ENCODE measurements at places on chromosomes 1 and 21.
A peak's percentile ranks its signal among the peaks of the same experiment; 100 is the strongest.

GRCh38 chr1:30420519-30421050, 302.8 kb downstream of the MATN1 start:
- H3K4me3 ChIP-seq = no peak overlapping the region
- no peak overlapping the region for H3K27ac ChIP-seq

DNA sequence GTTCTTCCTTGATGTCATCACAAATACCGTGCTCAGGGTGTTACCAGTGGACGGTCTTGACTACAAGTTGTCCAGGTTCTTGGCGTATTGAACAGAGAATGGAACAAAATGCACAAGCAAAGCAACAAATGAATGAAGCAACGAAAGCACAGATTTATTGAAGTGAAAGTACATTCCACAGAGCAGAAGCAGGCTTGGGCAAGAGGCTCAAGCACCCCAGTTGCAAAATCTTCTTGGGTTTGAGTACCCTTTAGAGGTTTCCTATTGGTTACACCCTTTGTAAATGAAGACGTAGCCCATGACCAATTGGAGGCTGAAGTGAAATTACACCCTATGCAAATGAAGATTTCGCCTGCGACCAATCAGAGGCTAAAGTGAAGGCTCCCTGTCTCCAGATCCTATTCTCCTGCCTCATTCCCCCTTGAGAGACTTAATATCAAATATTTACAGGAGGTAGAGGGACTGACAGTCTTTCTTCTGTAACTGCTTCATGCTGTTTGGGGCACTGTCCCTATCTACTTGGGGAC, 38.3 kb downstream of the YY1AP1 start:
- H3K27ac ChIP-seq = no peak overlapping the region
- no peaks in the 10 kb centered on the region for H3K36me3 ChIP-seq
- H3K27me3 ChIP-seq = no peaks in the 10 kb centered on the region

DNA sequence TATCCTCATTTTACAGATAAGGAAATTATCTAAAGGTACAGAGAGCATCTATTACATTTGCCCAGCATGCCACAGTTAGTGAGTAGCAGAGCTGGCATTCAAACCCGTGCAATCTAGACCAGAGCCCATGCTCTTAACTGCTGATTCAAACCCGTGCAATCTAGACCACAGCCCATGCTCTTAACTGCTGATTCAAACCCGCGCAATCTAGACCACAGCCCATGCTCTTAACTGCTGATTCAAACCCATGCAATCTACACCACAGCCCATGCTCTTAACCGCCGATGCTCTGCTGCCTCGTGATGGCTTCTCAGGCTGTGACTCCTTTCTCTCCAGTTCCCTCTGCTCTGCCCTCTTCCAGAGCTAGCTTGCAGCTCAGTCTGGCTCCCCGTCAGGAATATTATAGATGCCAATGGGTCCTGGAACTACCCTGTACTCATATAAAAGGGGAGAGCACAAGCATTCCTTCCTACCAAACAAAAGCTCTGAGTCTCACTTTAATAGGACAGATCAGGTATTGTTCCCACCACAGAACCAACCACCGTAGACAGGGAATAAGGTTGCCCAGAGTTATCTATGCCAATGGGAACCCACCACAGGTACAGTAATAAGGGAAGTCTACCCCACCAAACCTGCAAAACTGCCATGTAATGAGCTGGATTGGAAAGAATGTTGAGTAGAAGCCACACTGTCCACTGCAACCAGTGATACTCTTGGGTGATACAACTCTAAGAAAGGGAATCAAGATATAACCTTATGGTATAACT, 78.4 kb downstream of the SMYD3 start:
- peaks cover 9% of the 10 kb centered on the region for H3K36me3 ChIP-seq
- peaks cover 10% of the 10 kb centered on the region for H3K4me1 ChIP-seq
- no peaks in the 10 kb centered on the region for H3K27me3 ChIP-seq
- H3K4me3 ChIP-seq = no peak overlapping the region

DNA sequence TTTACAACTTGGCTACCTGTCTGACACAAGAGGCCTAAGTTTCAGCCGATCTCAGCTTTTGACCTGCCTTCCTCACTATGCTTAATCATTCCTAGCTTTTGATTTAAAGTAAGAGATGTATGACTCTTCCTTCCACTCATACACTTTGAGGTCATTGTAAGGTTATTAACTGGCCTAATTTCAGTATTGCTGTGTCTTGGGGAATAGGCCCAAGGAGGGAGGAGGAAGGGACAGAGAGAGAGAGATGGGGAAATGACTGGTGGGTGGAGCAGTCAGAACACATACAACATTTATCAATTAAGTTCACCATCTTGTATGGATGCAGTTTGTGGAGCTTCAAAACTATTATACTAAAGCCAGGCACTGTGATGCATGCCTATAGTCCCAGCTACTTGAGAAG, 28.3 kb upstream of the FAM20B start:
- H3K4me1 ChIP-seq = peaks cover under 1% of the 10 kb centered on the region
- H3K27me3 ChIP-seq = no peaks in the 10 kb centered on the region
- H3K27ac ChIP-seq = no peak overlapping the region

DNA sequence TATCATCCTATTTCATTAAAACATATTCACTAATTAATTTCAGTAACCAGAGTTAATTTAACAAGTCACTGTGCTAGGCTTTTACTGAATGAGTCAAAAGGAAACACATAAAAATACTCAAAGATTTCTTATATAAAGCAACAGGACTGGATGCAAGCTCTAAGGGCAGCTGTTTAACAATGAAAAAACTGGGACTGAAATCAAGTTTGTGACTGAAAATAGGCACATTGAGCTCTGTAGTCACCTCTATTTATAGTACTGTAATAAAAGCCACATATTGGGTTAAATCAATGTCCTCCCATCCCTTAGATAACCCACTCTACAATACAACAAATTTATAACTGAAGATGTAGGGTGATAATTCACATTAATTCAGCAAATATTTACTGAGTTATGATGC, 52.4 kb downstream of the SMYD3 start:
- no peak for DNase-seq
- H3K4me1 ChIP-seq = peaks cover 11% of the 10 kb centered on the region
- no peak overlapping the region for H3K4me3 ChIP-seq
- no peaks in the 10 kb centered on the region for H3K27me3 ChIP-seq
- no peak overlapping the region for H3K27ac ChIP-seq

- DNase-seq = peak; percentile 64
- peaks cover 39% of the 10 kb centered on the region for H3K36me3 ChIP-seq
- no peaks in the 10 kb centered on the region for H3K27me3 ChIP-seq
- H3K4me1 ChIP-seq = peaks cover 53% of the 10 kb centered on the region
- peak overlapping the region; percentile 97 for H3K27ac ChIP-seq
Measured at GRCh38 chr1:8970870-8971337, 25.2 kb downstream of the CA6 start.

DNA sequence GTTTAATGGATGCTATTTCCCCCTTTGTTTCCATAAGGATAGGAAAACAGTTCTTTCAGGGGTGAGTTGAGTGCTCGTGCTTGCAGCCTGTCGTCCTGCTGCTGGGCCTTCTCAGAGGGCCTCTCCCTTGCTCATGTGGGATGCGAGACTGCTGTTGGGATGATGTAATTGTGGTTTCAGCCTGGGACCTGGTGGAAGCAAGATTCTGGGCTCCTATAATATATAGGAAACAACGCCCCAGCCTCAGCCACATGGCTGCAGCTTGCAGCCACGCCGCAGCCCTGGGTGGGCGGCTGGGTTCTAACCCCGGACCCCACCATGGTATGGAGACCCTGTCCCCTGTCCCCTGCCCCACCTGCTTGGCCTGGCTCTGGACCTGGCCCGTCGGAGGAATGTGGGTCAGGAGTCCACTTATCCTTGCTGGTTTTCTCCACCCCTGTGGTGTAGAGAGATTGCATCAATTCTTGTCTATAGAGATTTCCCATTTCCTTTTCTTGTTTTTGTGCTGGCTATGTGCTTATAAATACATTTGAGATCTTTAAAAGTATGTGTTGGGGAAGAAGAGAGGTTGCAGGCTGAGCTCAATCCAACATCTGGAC, 357.8 kb downstream of the SIPA1L2 start:
- peaks cover 22% of the 10 kb centered on the region for H3K27me3 ChIP-seq
- no peaks in the 10 kb centered on the region for H3K36me3 ChIP-seq
- no peaks in the 10 kb centered on the region for H3K4me1 ChIP-seq
- no peak for DNase-seq

DNA sequence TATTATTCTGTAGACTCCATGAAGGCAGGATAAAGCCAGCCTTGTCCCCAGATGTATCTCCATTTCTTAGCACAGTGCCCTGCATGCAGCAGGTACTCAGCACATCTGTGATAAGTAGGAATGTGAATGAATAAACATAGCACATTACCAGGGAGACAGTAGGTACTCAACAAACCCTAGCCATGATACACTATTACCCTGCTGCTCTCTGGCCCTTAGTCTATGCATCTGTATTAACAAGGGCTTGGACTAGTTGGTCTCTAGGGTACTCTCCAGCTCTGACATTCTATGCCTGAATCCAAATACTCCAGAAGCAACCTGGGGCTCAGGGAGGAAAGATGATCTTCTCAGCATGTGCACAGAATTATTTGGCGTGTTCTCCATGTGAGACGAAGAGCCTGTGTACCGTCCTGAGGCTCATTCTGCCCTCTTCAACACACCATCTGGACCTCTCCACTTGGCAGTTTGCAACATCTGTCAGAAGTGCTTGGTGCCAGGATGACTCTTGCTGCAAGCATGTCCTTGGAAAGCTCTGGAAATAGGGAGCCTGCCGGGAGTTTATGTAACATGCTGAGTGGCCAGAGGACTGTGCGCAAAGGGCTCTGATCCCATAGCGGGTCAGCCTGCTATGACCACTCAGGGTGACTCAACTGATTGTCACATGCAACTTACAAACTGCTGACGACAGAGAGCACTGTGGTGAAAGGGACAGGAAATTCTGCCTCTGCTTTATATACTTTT, 228.2 kb upstream of the USP24 start:
- no peak overlapping the region for H3K4me3 ChIP-seq
- H3K27ac ChIP-seq = no peak overlapping the region
- no peak for DNase-seq

GRCh38 chr1:25958465-25958864, 39.4 kb downstream of the PAFAH2 start:
- H3K4me3 ChIP-seq = no peak overlapping the region
- H3K27me3 ChIP-seq = no peaks in the 10 kb centered on the region
- H3K4me1 ChIP-seq = peaks cover 4% of the 10 kb centered on the region
- no peak for DNase-seq
- peaks cover 62% of the 10 kb centered on the region for H3K36me3 ChIP-seq

GRCh38 chr1:168312718-168313604, 32.3 kb downstream of the TBX19 start:
- DNase-seq = no peak
- no peaks in the 10 kb centered on the region for H3K27me3 ChIP-seq
- peaks cover 4% of the 10 kb centered on the region for H3K36me3 ChIP-seq
- H3K4me1 ChIP-seq = peaks cover 4% of the 10 kb centered on the region

DNA sequence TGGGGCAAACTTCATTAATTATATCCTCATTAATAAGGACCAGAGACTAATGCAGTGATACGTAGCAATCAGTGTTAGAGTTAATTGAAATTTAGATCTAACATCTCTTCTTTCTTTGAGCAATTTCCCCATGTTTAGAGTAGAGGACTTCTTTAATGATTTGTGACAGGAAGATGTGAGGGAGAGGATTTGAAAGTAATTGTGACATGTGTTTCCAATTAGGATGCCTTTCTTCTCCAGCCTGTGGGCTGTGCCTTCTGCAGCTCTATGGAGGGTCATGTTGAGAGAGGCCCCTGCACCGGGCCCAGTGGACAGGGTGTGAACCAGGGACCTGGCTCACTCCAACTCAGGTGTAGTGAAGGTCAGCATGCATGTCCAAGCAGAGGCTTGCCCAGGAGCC, 103.0 kb downstream of the GREM2 start:
- H3K27me3 ChIP-seq = peaks cover 20% of the 10 kb centered on the region
- no peak overlapping the region for H3K27ac ChIP-seq
- no peak for DNase-seq
- no peaks in the 10 kb centered on the region for H3K4me1 ChIP-seq
- H3K4me3 ChIP-seq = no peak overlapping the region

- no peak overlapping the region for H3K27ac ChIP-seq
- peaks cover 2% of the 10 kb centered on the region for H3K36me3 ChIP-seq
- H3K4me1 ChIP-seq = peaks cover 52% of the 10 kb centered on the region
- no peak for DNase-seq
- H3K27me3 ChIP-seq = no peaks in the 10 kb centered on the region
Measured at GRCh38 chr1:22117851-22118250, 25.0 kb downstream of the WNT4 start.

DNA sequence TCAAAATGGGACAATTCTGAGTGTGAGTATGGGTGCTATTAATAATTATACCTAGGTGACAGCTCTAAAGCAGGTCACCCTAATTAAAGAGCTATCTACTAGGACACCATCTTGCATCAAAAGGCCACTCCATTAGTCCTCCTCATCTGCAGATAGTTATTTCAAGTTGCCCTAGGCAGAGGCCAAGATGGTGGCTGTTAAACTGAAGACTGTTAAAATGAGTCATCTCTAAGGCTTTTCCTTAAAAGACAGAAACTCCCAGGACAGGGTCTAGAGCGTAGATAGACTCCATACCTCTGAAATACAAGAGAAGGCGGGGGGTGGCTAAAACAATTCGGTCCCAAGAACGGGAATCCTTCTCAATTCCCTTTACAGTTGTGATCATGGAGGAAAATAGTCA, 4.5 kb upstream of the ZNF697 start:
- no peaks in the 10 kb centered on the region for H3K36me3 ChIP-seq
- no peak for DNase-seq
- H3K4me1 ChIP-seq = peaks cover 1% of the 10 kb centered on the region
- H3K27me3 ChIP-seq = peaks cover 53% of the 10 kb centered on the region
- H3K27ac ChIP-seq = no peak overlapping the region

- no peak for DNase-seq
- peaks cover 3% of the 10 kb centered on the region for H3K27me3 ChIP-seq
- no peaks in the 10 kb centered on the region for H3K36me3 ChIP-seq
- H3K4me3 ChIP-seq = no peak overlapping the region
Measured at GRCh38 chr1:74425676-74426075, 86.7 kb downstream of the LRRC53 start.

DNA sequence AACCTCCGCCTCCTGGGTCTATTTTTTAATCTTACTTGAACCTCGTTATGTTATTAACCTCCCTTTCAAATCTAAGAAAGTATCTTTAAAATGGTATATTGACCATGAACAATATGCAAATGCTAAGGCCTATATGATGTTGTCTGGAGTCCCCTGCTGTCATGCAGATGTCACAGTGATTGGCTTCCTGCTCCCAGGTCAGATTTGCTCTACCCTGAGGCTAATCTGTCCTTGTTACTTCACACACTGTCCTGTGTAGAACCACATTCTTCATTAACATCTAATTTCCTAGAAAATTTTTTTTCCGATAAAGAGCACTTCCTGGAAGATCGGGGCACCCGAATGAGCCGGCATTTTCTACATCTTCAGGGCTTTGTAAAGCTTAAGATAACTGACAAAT, 306.6 kb downstream of the MRPL39 start:
- H3K4me3 ChIP-seq = no peak overlapping the region
- H3K4me1 ChIP-seq = no peaks in the 10 kb centered on the region
- H3K27me3 ChIP-seq = peaks cover 7% of the 10 kb centered on the region
- no peaks in the 10 kb centered on the region for H3K36me3 ChIP-seq

- no peak overlapping the region for H3K27ac ChIP-seq
- H3K36me3 ChIP-seq = no peaks in the 10 kb centered on the region
- H3K27me3 ChIP-seq = peaks cover 52% of the 10 kb centered on the region
- no peaks in the 10 kb centered on the region for H3K4me1 ChIP-seq
- no peak for DNase-seq
Measured at GRCh38 chr1:34060901-34061415, 104.1 kb downstream of the CSMD2 start.

GRCh38 chr1:20997602-20998224, 179.0 kb downstream of the EIF4G3 start:
- H3K27me3 ChIP-seq = no peaks in the 10 kb centered on the region
- H3K4me3 ChIP-seq = no peak overlapping the region
- DNase-seq = no peak

- no peak overlapping the region for H3K4me3 ChIP-seq
- no peaks in the 10 kb centered on the region for H3K36me3 ChIP-seq
- no peak overlapping the region for H3K27ac ChIP-seq
- no peaks in the 10 kb centered on the region for H3K27me3 ChIP-seq
- H3K4me1 ChIP-seq = no peaks in the 10 kb centered on the region
Measured at GRCh38 chr1:33655496-33655895, 183.1 kb downstream of the ZSCAN20 start.

All from naive thymus-derived CD8-positive, alpha-beta T cell (primary cell).